Suprapubic skin (tissue), 4 donors: ENCODE measurements at places on chromosomes 1 and 21. TPM values are rescaled to one million over a fixed set of nuclear protein-coding genes. Genes with fewer than 3 reads are reported as not detected.
A peak's percentile ranks its signal among the peaks of the same experiment; 100 is the strongest.

Gene LCE1C
- 73.2 TPM for total RNA-seq

Gene NUDT4B
- 25.1 TPM for total RNA-seq

Gene P3H1
- 19.1 TPM for total RNA-seq

Gene ADORA1
- total RNA-seq = 5.2 TPM

Gene VSIG8
- 22.6 TPM for total RNA-seq

Gene IGSF3
- 48.1 TPM for total RNA-seq

Gene BROX
- 41.8 TPM for total RNA-seq

DNA sequence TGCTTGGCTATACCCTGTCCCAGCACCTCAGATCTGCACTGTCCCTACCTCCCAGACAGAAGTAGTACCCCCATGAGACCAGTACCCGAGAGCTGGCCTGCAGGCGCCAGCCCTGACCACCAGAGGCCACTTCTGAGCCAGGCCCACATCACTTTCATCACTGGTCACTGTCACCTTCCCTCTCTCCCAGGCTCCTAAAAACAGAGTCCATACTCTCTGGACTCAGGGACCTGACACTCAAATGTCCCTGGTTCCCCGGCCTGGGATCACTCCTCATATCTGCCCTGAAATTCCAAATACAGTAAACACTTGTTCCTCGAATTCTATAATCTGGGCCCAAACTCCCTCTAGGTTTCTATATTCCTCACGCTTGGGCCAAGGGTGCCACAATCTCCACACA lies 18.7 kb downstream of the TMEM53 start:
- H3K4me3 ChIP-seq = no peak overlapping the region
- H3K4me1 ChIP-seq = peaks cover 6% of the 10 kb centered on the region
- no peak overlapping the region for H3K27ac ChIP-seq
- H3K36me3 ChIP-seq = peaks cover 27% of the 10 kb centered on the region
- H3K27me3 ChIP-seq = no peaks in the 10 kb centered on the region
- no peak for DNase-seq

DNA sequence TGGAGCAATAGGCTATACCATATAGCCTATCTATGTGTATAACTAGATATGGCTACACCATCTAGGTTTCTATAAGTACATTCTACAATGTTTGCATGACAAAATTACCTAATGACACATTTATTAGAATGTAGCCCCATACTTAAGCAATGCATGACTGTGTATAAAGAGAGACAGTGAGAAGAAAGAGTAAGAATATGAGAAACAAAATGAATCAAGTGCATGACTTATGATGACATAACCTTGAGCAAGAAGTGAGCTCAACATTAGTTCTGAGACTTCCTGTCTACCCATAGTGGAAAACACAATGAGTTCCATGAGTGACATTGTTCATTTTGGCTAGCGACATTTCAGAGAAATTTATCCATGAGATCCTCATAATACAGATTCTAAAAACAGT lies 10.1 kb downstream of the SLC44A5 start:
- H3K36me3 ChIP-seq = no peaks in the 10 kb centered on the region
- DNase-seq = no peak
- no peak overlapping the region for H3K27ac ChIP-seq
- H3K4me1 ChIP-seq = no peaks in the 10 kb centered on the region
- H3K27me3 ChIP-seq = no peaks in the 10 kb centered on the region
- H3K4me3 ChIP-seq = no peak overlapping the region

- H3K27ac ChIP-seq = peak overlapping the region; percentile 68
- H3K4me1 ChIP-seq = peaks cover 54% of the 10 kb centered on the region
- no peaks in the 10 kb centered on the region for H3K36me3 ChIP-seq
- H3K4me3 ChIP-seq = peak overlapping the region; percentile 6
Observed at GRCh38 chr1:108050911-108051629, 86.1 kb upstream of the VAV3 start.

GRCh38 chr1:231842441-231842840 lies 215.9 kb downstream of the DISC1 start:
- no peaks in the 10 kb centered on the region for H3K4me1 ChIP-seq
- H3K4me3 ChIP-seq = no peak overlapping the region
- H3K27ac ChIP-seq = no peak overlapping the region
- no peaks in the 10 kb centered on the region for H3K27me3 ChIP-seq

DNA sequence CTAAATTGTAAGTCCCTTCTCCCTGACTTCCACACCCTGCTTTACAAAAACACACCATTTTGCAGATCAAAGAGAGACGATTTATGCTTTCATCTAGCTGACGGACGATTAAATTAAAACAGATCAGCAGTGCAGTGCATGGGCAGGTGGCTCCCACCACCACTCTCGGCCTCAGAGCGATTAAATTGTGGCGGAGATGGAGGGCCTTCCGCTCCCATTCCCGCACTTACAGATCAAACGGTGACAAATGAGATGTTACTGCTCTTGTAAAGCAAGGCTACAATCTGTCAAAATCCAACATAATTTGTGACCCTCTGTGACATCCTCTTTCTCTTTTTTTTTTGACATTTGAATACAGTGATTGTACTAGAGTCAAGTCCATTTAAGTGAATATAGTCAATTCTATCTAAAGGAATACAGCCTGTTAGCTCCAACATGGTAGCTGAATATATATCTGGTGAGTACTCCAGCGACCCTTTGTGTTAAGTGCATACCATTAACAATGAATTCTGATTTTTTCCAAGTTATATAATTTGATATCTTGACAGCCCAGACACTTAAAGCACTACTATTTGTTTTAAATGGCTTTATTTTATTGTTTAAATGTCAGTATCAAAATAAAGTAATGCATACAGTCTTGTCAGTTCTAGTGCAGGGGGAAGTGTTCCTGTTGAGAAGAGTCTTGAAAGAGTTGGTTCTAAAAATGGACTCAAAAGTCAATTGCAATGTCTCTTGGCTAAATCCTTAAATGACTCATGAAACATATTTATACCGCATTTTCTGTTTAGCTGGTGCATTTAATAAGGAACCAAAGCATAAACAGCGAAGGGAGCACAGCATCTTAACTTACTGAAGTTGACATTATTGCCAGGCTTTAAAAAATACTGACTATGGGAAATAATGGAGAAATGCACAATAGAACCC lies 109.0 kb downstream of the ESRRG start:
- no peaks in the 10 kb centered on the region for H3K27me3 ChIP-seq
- H3K4me3 ChIP-seq = no peak overlapping the region
- no peaks in the 10 kb centered on the region for H3K4me1 ChIP-seq

DNA sequence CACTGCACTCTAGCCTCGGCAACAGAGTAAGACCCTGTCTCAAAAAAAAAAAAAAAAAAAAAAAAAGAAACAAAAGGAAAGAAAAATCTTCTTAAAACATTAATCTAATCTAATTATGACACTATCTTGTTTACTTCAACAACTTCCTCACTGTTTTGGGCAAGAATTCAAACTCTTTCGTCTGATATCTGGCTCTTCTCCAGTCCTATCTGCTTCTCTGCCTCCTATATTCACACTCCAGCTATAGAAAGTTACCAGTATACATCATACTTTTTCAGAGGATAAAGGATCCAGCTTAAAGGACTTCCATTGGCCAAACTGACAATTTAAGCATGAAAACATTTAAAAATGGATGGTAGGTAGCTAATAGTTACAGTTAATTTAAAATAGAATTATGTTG lies 47.3 kb downstream of the EIF2B3 start:
- peaks cover 8% of the 10 kb centered on the region for H3K36me3 ChIP-seq
- H3K4me3 ChIP-seq = no peak overlapping the region
- no peaks in the 10 kb centered on the region for H3K27me3 ChIP-seq
- H3K4me1 ChIP-seq = peaks cover 5% of the 10 kb centered on the region
- no peak overlapping the region for H3K27ac ChIP-seq

- no peak overlapping the region for H3K4me3 ChIP-seq
- DNase-seq = no peak
- no peaks in the 10 kb centered on the region for H3K36me3 ChIP-seq
- peaks cover under 1% of the 10 kb centered on the region for H3K27me3 ChIP-seq
Observed at GRCh38 chr1:34113887-34114286, 51.1 kb downstream of the CSMD2 start.

GRCh38 chr1:178798232-178798861 lies 72.5 kb downstream of the ANGPTL1 start:
- no peak for DNase-seq
- H3K4me3 ChIP-seq = no peak overlapping the region
- no peak overlapping the region for H3K27ac ChIP-seq

DNA sequence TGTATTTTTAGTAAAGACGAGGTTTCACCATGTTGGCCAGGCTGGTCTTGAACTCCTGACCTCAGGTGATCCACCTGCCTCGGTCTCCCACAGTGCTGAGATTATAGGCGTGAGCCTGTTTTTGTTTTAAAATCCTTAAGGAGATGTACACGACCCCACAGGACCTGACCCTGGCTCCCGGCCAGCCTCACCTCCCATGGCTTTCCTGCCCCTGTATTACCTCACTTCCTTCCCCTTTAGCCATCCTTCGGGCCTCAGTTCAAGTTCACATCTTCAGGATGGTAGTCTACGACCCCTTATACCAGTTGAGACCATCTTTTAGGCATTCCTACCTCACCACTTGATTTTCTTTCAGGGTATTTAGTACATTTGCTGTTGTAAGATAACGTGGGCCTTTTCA lies 36.3 kb downstream of the TCP10L start:
- H3K36me3 ChIP-seq = no peaks in the 10 kb centered on the region
- no peaks in the 10 kb centered on the region for H3K27me3 ChIP-seq
- DNase-seq = no peak
- H3K4me3 ChIP-seq = no peak overlapping the region
- no peak overlapping the region for H3K27ac ChIP-seq
